Stimulated activated CD8-positive, alpha-beta memory T cell treated with anti-CD3 and anti-CD28 coated beads, Interleukin-12 subunit alpha, Interleukin-12 subunit beta, amount 100 ng/mL, for 1 hour (primary cell): ENCODE measurements at places on chromosomes 6 and 20.

GRCh38 chr6:16659466-16660156 lies 101.6 kb downstream of the ATXN1 start:
- DNase-seq, result no peak

DNA sequence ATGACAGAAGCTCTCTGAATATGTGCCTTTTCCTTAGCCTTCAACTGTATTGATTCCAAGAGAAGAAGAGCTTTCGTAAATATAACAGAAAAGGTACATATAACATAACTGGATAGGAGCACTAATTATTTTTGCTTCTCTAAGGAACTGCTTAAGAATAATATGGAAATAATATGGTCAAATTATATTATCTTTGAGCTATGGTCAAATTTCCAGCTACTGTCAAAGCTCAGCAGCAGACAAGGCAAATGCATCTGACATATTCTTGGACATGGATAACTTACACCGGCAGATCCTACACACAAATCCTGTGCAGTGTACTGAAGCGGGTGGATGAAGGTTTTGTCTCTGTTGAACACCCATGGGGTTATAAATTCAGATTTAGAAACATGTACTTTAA lies 150.6 kb downstream of the HIVEP2 start:
- no peak for DNase-seq

- no peak for DNase-seq
Observed at GRCh38 chr6:154752022-154752421, 18.8 kb downstream of the SCAF8 start.

GRCh38 chr20:45853484-45853883 lies 3.7 kb downstream of the ACOT8 start:
- no peak for DNase-seq

- no peak for DNase-seq
Observed at GRCh38 chr6:52590152-52590891, 13.5 kb upstream of the TRAM2 start.

DNA sequence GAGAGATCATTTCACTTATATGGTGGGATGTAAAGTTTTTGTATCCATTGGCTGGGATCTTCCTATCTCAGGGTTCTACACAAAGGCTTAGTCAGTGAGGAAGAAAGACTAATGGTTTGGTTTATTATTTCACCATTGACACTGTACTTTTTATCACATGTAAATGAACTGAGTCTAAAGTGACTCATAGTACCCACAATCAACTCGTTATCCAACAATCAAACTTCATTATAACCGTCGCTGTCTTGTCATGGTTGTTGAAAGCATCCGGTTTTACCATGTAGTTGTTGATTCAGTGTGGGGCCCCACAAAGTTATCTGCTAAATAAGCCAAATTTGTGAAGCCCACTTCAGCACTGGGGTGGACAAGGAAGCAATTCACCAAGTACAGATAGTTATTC lies 55.8 kb upstream of the MTRF1L start:
- DNase-seq, result no peak
